Placental pericyte (primary cell): ENCODE measurements at places on chromosomes 3 and 15. TPM values are rescaled to one million over a fixed set of nuclear protein-coding genes. Genes with fewer than 3 reads are reported as not detected.

Gene ROPN1
- not detected in 2 replicates for total RNA-seq

Gene ADCY5
- 0.44 TPM in 1 of 2 replicates, not detected in the other for total RNA-seq

Gene SH3GL3
- total RNA-seq, result 0.22 TPM in 1 of 2 replicates, not detected in the other

Gene CNTN4
- total RNA-seq, result 2.6 and 4.0 TPM in 2 replicates

Gene CSTA
- total RNA-seq, result 0.44 TPM in 1 of 2 replicates, not detected in the other

Gene WNT5A
- 128 and 1,124 TPM in 2 replicates for total RNA-seq

Gene PLS1
- 0.22 and 2.1 TPM in 2 replicates for total RNA-seq

Gene FGD5
- total RNA-seq, result 0.14 and 0.22 TPM in 2 replicates

Gene C3orf22
- total RNA-seq, result not detected in 2 replicates

Gene GNAT1
- total RNA-seq, result not detected in 2 replicates

Gene FHIT
- 0.29 TPM in 1 of 2 replicates, not detected in the other for total RNA-seq

Gene IMPG2
- 0.14 and 0.22 TPM in 2 replicates for total RNA-seq

Gene MYRIP
- total RNA-seq, result not detected in 2 replicates

Gene CCR2
- total RNA-seq, result not detected in 2 replicates

Gene RAD51
- total RNA-seq, result 2.0 and 10.7 TPM in 2 replicates

Gene ADPRH
- 1.3 and 3.7 TPM in 2 replicates for total RNA-seq

Gene CYP1A1
- total RNA-seq, result 0.72 and 1.5 TPM in 2 replicates

Gene CIB1
- total RNA-seq, result 21.9 and 37.0 TPM in 2 replicates

Gene TRIM42
- not detected in 2 replicates for total RNA-seq

Gene PLOD2
- 211 and 312 TPM in 2 replicates for total RNA-seq

Gene CASR
- not detected in 2 replicates for total RNA-seq

Gene TMEM40
- total RNA-seq, result 0.86 TPM in 1 of 2 replicates, not detected in the other

Gene PIF1
- 2.6 and 23.6 TPM in 2 replicates for total RNA-seq

Gene DNASE1L3
- total RNA-seq, result not detected in 2 replicates
